M059J (cell line): ENCODE measurements at places on chromosomes 4 and X.

DNA sequence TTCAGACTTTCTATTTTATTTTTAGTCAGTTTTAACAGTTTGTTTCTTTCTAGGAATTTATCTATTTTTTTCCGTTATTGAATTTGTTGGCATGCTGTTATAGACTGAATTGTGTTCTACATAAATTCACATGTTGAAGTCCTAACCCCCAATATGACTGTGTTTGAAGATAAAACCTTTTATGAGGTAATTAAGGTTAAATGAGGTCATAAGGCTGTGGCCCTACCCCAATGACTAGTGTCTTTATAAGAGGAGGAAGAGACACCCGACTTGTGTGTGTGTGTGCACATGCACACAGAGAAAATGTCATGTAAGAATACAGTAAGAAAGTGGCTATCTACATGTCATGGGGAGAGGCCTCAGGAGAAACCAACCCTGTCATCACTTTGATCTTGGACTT is 146.3 kb downstream of the BRWD3 start:
- DNase-seq = no peak

DNA sequence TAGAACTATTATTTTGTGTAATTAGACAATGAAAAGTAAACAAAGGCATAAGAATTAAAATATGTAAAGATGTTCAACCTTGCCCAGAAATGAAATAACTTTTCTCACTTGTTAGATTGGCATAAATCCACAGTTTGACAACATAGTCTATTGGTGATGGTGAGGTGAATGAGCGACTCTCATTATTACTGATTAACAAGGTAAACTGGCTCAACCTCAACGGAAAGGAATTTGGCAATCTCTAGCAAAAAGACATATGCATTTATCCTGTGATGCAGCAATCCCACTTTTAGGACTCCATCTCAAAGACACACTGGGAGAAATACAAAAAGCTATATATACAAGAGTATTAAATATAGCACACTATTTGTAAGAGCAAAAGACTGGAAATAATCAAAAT is 22.3 kb downstream of the UBA6 start:
- no peak for DNase-seq

DNA sequence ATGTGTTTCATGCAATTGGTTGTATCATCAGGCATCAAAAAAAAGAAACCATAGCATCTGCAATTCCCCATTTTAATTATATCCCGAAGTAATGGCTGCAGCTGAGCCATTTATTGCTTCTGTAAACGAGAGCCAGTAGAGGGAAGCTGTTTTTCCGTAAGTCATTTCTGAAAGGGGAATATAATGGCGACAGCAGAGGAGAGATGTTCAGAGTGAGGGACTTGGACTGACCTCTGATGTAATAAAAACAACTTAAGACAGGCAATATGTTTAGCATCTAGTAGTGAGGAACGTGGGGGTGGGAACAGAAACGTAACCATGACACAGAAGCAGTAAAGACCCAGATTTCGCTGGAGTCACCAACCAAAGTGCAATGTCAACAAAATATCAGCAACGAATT is 31.5 kb upstream of the NAA11 start:
- DNase-seq = no peak

- DNase-seq = no peak
These were observed 822 bp downstream of the ZNF275 start for GRCh38 chrX:153334654-153335295.

DNA sequence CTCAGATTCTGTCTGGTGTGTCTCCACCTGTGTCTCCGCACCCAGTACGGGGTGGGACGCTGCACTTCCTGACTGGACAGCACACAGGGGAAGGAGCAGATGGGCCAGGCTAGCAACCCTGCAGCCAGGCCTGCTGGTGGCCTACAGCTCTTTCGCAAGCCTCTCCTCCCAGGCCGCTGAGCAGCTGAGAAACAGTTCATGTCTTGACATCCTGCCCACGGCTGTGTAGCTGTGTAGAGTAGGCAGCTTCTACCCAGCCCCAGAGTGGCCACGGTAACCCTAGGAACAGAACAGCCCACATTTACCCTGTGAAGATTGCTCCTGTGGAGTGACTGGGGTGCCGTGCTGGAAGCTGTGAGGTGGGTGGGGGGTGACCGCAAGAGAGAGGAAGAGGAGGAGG is 38.9 kb downstream of the CCNQ start:
- no peak for DNase-seq

DNA sequence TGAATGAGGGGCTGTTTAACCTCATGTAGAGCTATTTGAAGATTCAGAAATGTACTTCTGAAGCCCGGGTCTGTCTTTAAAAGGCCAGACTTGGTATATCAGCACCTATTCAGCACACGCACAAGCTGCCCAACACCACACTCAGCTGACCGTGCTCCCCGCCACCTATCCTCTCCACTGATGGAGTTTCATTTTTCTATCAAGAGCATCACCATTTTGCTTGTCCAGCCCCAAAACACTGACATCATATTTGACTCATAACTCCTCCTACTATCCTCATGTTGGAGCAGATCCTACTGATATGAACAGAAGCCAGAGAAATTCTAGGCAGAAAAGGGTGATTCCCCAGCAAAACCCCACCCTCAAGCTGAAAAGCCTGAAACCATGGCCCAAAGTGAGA is 100.3 kb downstream of the SORBS2 start:
- peak; percentile 22 for DNase-seq

- DNase-seq = no peak
These were observed 446.1 kb upstream of the RPS6KA3 start for GRCh38 chrX:20712811-20713210.

GRCh38 chrX:152926279-152926678 is 28.4 kb downstream of the ZNF185 start:
- peak; percentile 93 for DNase-seq

DNA sequence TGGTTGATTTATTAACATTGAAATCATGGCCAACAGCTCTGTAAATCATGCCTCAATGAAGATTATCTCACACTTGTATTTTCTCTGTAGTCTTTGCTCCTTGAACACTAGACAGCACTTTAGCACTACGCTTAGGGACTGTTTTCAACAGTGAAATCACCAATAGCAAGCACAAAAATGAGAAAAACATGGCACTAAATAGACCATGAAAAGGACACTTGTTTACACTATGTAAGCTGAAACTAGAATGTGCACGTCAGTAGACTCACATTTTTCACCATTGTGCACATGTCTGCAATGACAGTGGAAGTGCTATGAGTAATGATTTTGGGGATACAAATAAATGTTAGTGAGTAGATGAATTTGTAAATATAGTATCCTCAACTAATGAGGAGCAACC is 3.1 kb downstream of the BMP2K start:
- DNase-seq = no peak

DNA sequence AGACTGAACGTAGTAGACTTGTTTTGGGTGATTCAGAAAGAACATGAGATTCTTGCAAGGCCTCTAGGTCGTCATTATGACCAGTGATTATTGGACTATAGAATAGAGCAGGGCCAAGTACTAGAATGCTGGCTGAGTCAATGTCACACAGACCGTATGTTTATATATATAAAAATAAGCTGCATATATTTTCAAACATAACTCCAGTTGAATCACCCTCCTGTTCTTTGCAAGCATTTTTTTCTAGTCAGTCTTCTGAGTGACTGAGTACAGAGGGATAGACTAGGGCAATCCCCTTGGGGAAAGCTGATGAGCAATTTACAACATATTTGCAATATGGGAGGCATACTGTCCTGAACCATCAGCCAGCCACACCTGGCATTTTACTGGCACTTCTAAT is 48.4 kb upstream of the PRPS1 start:
- DNase-seq = no peak

GRCh38 chrX:6465756-6466155 is 69.2 kb downstream of the VCX3A start:
- no peak for DNase-seq

- peak; percentile 69 for DNase-seq
These were observed 195.3 kb upstream of the PDE5A start for GRCh38 chr4:119823891-119824290.

- no peak for DNase-seq
These were observed 92.3 kb upstream of the LCORL start for GRCh38 chr4:18113710-18114331.

GRCh38 chr4:48234575-48234974 is 35.1 kb downstream of the TEC start:
- no peak for DNase-seq

DNA sequence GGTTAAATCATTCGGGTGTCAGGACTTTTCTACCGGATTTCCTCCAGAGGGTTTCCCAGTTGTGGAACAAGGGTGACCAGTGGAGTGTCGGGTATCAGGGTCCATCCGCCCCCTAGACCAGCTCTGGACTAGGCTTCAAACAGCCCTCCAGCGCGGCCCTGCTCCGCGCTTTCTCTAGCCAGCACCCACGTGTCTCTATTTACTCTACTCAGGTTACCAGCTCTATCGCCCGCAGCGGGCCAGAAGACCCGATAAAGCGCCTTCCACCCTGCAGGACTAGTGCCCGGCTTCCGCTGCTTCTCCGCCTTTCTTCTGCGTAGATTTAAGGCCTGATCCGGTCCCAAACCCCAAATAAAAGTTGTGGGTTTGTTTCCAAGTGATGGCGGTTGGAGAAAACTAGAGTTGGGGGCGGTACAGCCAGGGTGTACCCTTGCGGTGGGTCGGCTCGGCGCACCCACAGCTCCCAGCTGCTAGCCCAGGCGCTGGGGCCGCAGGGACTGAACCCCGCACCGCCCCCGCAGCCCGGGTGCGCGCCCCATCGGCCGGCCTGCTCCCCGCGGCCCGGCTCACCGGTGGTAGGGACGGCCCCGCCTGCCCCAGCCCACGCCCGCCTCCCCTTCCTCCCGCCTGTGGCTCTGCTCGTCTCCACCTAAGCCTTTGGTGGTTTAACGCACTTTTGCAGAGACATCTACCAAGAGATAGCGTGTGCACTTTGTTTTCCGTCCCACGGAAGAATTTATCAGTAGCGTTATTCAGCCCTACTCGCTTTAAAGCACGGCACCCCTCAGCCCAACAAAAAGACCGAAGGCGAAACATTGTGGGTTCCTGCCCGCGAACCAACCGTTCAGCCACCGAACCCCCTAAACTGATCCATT is 2.1 kb downstream of the LEF1 start:
- peak; percentile 51 for DNase-seq
